ENCODE measurements at places on chromosomes 1 and 21.

GRCh38 chr1:24908591-24909259 lies 21.4 kb downstream of the RUNX3 start:
- DNase-seq = no peak

DNA sequence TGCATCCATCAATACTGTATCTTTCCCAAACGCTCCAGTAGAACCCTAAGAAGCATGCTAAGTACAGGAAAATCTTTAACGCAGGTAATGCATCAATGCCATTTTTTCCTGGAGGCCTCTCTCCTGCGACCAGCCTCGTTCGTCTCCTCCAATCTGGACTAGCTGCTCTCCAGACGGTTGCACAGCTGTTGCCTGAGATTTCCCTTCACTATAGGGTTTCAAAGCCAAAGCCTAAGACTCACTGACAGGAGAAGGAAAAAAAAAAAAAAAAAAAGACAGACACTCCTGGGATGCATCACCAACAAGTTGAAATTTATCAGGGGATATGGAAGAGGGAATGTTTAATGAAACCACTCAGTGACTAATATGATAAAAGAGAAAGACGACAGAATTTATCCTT lies 93.0 kb downstream of the APP start:
- DNase-seq = no peak

GRCh38 chr1:66311628-66312027 lies 222.3 kb upstream of the SGIP1 start:
- no peak for DNase-seq

GRCh38 chr21:27423038-27423437 lies 456.1 kb upstream of the ADAMTS5 start:
- no peak for DNase-seq

- no peak for DNase-seq
These were observed 48.6 kb downstream of the ITPKB start for GRCh38 chr1:226690460-226690982.

DNA sequence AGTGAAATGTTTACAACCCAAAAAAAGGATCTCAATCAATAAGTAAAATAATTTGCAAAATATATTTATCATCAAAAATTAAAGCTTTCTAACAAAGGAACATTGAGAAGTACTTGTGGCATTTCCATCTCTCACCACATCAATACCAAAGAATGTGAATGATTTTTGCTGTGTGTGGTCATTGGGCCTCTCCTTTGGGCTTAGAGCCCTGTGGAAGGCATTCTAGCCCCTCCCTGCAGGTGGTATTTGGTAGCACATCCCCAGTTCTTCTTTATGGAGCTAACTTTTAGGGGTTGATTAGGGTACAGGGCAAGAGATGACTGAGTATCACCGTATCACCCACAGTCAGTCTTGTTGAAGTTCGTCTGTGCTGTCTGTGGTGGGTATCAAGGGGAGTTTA lies 294.1 kb upstream of the SGIP1 start:
- DNase-seq = no peak

DNA sequence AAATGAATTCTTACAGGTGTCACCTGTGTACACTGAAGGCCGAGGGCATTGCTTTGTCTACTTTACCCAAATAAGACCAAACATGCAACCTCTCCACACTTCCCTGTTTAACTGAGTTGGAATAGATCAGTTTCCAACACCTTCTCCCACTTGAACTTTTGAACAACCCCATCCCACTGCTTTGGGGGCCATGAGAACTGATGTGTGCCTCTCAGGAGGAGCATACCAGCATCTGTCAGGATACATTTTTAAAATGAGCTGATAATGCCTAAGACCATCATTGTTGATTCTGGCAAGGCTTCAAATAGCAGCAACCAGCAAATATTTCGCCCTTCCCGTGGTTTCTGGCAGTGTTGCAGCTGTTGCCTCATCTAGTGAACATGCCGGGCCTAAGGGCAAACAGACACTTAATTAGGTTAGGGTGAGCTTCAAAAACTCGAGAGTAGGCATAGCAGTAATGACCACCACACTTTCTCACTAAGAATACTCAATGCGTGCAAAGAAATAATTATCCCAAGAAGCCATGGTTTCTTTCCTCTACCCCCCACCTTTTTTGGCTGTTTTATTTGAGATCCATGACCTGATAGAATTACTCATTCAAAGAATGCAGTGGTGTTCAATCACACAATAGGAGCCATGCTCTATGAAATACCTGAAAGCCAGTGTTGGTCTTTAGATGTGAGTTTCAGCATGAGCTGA lies 63.7 kb downstream of the MAP10 start:
- DNase-seq = no peak

- DNase-seq = no peak
These were observed 41.1 kb downstream of the TNFSF18 start for GRCh38 chr1:173009597-173009996.

DNA sequence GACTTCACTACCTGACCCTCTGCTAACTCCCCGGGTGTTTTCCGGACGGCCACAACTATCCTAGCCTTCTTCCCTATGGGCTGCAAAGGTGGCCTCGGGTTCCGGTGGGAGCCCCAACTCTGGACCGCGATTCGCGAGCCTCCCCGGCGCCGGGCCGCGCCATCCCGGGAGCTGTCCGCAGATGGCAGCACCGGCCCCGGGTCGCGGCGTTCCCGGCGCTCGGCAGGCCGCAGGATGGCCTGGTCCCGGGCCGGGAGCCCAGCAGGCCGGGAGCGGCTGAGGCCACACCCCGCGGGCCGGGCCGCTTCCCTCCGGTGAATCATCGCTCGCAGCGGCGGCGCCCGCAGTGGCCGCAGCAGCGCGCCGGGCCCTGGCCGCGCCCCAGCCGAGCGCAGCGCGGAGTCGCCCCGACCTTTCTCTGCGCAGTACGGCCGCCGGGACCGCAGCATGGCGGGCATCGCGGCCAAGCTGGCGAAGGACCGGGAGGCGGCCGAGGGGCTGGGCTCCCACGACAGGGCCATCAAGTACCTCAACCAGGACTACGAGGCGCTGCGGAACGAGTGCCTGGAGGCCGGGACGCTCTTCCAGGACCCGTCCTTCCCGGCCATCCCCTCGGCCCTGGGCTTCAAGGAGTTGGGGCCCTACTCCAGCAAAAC lies at the start of gene CAPN2:
TSS of gene CAPN2 (plus strand) at position 346 of the 656 bp plus-strand sequence. CDS start at position 448, 102 bp downstream.
- peak; percentile 49 for DNase-seq

DNA sequence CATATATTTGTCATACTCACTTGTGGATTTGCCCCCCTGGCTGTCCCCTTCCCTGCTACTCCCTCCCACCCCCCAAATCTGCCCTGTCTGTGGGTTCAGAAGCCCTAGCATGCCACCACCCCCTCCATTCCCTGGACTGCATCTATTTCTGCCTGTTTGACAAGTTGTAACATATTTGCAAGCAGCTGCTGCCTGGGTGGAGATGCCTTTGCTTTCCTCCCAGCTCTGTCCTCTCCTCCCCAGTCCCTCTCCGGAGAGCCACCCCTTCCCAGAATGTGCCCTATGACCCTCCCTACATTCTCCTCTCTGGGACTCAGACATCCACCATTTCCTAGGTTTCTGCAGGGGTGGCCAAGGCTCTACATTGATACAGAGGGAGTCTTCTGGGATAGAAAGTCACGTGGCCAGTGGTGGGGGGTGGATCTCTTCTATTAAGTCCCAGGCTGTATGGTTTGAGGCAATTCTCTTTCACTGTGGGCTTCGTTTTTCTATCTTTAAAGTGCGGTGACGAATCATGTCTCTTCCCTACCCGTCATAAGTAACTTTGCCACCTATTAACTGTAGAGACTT lies 6.0 kb upstream of the MYOG start:
- DNase-seq = no peak

DNA sequence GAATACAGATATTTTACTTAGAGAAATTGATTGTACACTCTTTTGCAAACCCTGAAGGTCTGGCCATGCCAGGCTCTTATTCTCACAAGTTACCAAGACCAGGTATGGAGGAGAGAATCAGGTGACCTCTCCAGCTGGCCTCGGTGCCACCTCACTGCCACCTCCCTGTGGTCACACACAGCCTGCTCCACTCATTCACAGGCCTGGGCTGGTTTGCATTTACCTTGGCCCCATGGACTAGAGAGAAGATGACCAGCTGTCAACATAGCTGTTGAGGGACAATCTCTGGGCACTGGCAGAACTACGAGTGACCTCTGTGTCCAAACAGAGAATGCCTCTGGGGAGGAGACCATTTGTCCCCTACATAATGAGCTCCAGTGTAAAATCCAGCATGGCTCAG lies 291.2 kb upstream of the RUNX1 start:
- no peak for DNase-seq

- no peak for DNase-seq
These were observed 494.6 kb upstream of the ADGRL4 start for GRCh38 chr1:79501153-79501552.

- peak; percentile 40 for DNase-seq
These were observed 5.8 kb upstream of the TGFB2 start for GRCh38 chr1:218339267-218339831.

DNA sequence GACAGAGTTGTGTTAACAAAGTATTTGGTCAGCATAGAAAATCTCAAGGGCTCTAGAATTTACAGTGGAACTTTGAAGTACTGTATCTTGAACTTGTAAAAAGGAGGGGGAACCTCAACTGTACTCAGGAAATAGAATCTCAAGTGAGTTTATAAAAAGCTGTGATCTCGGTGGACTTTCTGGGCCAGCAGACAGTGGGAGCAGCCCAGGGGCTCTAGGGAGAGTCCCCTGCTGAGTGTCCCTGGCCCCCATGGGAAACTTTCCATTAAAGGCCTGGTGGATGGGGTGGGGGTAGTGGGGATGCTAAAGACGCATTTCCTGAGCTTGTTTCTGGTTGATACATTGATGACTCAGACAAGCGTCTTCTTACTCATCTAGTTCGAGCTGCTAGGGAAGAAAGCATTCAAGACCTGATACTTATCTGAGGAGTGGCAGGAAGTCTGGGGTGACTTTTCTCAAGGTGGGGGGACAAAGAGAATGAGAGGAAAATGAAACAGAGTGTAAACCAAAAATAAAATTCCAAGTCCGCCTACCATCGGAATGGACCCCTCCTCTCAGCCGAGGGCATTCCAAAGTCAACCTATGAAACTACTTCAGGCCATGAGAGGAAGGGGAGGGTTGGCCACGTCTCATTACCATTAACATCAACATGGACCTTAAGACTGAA lies 65.5 kb downstream of the NID1 start:
- no peak for DNase-seq

GRCh38 chr1:180916771-180917170 lies 4.1 kb downstream of the KIAA1614 start:
- DNase-seq = no peak

- DNase-seq = no peak
These were observed 23.8 kb upstream of the APP start for GRCh38 chr21:26194326-26194725.

- DNase-seq = peak; percentile 25
These were observed 148.0 kb downstream of the GALNT2 start for GRCh38 chr1:230215031-230215430.

GRCh38 chr1:112460615-112461014 lies 48.1 kb upstream of the WNT2B start:
- DNase-seq = no peak

DNA sequence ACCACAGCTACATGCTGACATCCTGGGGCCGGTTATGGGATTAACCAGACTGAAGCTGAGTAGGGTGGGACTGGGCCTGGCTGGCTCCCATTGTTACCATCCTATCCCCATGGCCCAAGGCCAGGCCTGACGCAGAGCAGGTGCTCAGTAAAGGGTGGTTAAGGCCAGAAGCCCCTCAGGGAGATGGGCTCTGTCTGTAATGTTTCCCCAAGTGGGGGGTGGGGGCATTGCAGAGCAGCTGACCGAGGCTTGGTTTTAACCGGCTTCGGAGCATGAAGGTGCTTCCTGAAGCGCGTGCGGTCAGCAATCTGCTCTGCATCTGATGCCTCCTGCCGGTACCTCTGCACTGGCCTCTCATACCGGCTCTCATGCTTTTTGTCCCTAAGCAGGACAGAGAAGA lies 83.4 kb upstream of the ACTL8 start:
- DNase-seq = no peak

GRCh38 chr1:85321237-85321964 lies 45.0 kb upstream of the BCL10 start:
- DNase-seq = no peak

GRCh38 chr1:229272164-229273158 lies 1.6 kb downstream of the RAB4A start:
- DNase-seq = no peak

DNA sequence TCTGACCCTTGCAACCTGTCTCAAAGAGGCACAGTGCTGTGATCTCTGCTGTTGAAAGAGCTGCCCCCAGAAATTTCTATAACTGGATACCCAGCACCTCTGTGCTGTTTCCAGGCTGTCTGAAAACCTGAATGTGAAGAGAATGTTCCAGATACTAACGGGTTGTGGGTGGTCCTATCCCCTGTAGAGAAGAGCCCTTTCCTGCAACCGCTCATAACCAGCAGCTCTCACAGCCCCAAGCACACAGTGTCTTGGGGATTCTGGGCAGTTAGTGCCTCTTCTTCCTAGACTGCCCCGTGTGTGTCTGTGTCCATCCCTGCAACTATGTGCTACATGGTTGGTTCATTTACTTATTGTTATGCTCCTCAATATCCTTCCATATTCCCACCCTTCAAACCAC lies 104.5 kb downstream of the SUSD4 start:
- DNase-seq = no peak

GRCh38 chr21:40421121-40421520 lies 425.8 kb downstream of the DSCAM start:
- no peak for DNase-seq

GRCh38 chr1:81682490-81682889 lies 118.2 kb upstream of the ADGRL2 start:
- DNase-seq = no peak

DNA sequence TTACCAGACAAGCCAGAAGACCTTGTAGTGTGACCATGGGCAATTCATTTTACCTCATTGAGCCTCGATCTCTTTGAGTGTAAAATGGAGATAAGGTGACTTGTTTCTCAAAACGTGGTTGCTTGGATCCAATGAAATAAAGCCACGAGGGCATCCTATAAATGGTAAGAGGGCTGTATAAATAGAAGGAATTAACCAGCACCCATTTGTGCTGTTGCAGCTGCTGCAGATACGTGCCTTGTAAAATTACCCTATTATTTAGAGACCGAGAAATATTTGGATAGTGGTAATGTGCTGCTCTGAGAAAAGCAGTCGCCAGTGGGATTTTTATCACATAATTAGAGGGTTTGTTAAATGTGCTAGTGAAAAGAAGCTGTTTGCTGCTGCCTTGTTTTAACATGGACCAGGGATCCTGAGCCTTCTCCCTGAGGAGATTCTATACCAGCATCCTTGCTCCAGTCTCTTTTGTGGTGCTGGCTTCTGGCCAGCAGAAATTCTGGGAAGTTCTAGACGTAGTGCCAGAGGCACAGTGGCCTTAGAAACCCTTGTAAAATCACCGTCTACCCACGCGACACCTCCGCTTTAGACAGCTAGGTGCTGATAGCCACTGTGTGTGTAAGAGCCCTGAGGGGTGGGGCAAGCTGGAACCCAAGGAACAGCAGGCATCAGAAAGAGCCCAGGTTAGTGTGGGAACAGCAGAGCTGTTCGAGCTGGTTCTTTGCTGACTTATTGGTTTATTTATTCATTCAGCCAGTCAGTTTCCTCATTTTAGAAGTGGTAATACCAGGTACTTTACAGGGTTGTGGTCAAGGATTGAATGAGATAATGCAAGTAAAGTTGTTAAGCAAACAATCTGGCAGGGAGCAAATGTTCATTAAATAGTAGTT lies 137.5 kb downstream of the NOS1AP start:
- no peak for DNase-seq
